ENCODE measurements at places on chromosomes 12 and 14.

- no peak for DNase-seq
Observed at GRCh38 chr14:68342216-68342763, 450.6 kb downstream of the ZFP36L1 start.

- DNase-seq = no peak
Observed at GRCh38 chr14:72054911-72055310, 122.7 kb downstream of the RGS6 start.

DNA sequence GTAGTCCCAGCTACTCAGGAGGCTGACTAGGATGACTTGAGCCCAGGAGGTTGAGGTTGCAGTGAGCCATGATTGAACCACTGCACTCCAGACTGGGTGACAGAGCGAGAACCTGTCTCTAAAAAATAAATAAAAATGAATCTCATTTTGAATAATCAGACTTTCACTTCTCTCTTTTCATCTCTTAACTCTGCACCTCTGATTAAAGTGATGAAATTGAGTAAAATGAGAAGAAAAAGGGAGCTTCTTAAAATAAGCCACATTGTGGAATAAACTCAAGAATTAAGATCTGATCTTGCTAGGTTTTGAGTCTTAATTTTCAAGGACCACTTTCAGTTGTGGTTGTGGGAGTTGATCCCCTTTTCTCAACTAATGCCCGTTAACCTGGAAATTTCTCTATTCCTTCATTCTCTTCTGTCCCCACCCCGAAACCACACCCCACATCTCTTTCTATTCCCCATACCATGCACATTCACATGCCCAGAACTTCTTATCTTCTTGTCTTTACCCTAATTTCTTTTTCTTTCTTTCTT, 70.9 kb upstream of the ETV6 start:
- DNase-seq = no peak

DNA sequence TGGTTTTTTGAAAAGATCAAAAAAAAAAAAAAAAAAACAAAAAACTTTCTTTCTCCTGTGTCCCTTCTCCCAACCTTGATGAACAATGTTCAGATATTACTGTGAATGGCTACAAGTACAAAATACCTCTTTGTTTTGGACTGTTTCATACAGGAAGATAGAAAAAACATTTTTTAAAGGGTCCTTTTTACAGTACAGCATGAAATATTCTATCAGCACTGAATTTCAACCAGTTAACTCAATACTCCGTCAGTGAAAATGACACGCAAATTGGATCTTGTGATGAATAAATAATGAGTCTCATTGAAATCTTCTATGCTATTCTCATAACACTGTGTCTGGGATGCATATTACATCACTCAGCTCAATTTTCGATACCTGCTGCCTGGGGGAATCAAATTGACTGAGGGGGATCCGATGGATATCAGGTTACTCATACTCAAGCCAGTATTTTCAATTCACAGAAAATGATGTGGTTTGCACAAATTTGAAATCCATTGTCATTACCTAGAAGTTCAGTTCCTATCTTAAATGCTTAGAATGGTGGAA, 179.6 kb downstream of the TMTC2 start:
- no peak for DNase-seq

DNA sequence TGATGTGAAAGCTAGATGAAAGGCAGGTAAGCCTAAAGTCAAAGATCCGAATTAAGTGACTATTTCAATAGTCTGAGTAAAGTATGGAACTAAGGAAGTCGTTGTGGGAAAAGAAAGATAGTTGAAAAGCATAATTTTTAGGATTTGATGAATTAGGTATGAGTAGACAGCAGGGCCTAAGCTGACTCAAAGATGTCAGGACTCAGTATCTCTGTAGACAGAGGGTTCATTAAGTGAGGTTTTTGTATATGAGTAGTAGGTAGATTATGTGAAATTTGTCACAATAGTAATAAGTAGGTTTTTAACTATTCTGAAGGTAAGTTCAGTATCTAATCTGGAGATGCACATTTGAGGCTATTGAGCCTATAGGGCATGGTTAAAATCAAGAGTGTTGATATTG, 196.4 kb downstream of the RASSF9 start:
- DNase-seq = no peak

GRCh38 chr14:33484264-33484663, 466.6 kb downstream of the EGLN3 start:
- no peak for DNase-seq

DNA sequence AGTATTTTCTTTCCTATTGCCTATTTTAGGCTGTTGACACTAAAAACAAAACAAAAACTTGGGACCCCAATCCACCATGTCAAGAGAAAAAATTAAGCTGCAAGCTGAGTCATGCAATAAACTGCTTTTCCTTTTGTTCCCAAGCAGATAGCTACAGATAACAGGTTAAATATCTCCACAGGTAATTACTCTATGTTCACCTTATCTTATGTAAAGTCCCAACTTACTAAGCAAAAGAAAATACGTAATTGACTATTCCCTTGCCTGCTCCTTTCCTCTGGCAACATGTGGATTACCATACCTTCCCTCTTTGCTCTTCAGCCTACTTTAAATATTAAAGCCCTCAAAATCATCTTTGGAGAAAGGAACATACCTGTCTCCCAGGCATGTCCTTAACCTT, 19.2 kb upstream of the COX16 start:
- DNase-seq = no peak

DNA sequence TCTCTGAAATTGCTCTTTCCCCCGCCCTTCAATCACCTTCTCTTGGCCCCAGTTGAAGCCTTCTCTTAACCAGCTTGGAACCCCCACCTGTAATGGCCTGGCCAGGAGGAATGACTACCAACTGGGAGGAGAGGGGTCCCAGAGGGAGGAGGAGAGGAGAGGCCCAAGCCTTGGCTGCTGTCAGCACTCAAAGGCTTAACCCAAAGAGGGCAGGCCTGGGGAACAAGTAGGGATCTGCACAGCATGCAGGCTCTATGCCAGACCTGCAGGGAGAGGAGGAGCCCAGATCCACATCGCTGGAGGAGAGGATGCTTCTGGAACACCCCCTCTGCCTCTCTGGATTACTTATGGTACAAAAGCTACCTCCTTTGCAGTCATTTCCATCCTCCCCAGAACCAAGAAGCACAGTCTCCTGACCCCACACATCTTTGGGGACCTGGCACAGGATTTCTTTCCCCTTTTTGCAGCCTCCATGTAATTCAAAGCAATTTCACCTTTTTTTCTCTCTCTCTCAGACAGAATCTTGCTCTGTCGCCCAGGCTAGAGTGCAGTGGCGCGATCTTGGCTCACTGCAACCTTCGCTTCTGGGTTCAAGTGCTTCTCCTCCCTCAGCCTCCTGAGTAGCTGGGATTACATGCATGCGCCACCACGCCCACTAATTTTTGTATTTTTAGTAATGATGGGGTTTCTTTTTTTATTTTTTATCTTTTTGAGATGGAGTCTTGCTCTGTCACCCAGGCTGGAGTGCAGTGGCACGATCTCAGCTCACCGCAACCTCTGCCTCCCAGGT, 6.2 kb downstream of the RARG start:
- DNase-seq = no peak

GRCh38 chr12:49451468-49452259, 84.4 kb downstream of the SPATS2 start:
- DNase-seq = no peak

DNA sequence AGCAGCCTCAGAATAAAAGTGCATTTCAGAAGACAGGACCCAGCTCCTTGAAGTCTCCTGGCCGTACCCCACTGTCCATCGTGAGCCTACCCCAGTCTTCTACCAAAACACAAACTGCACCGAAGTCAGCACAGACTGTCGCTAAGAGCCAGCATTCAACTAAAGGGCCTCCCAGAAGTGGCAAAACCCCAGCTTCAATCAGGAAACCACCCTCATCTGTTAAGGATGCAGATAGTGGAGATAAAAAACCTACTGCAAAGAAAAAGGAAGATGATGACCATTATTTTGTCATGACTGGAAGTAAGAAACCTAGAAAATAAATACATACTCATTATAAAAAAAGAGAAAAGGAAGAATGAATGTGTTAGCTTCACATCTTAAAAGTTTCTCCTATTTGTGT, 51.1 kb downstream of the GAS2L3 start:
- no peak for DNase-seq

DNA sequence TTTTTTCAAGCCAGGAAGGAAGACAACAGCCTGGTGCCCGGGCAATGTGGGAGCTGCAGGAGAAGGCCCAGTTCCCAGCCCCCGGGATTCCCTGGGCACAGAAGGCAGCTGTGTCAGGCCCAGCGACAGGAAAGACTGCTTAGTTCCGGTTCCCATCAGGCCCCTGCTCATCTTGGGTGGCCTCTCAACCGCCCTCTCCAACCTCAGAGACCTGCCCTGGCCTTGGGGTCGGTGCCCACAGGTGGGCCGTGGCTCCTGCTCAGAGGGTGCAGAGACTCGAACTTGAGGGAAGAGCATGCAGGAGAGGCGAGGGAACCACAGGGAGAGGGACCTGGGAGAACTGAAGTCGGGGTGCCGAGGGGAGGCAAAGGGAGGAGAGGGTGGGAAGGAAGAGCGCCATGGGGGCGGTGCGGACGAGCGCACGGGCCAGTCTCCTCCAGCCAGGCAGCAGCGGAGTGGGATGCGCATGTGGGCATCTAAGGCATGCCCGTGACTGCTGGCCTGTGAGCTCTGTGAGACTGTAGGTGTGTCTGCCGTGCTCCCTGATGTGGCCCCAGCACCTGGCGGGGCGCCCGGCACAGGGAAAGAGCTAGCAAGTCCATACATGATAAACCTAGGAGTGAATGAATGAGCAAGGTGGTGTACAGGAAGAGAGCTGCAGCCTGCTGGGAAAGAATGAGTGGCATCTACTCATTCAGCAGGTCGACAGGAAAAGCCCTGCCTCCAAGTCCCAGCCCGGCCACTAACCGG, 42.7 kb downstream of the SSH1 start:
- no peak for DNase-seq

GRCh38 chr14:68758301-68758700, 34.6 kb downstream of the ZFP36L1 start:
- no peak for DNase-seq

GRCh38 chr14:100088226-100088625, 23.0 kb downstream of the EVL start:
- DNase-seq = no peak

- peak; percentile 23 for DNase-seq
Observed at GRCh38 chr14:34926552-34926951, 51.4 kb upstream of the BAZ1A start.

- no peak for DNase-seq
Observed at GRCh38 chr14:58239244-58240195, 5.1 kb upstream of the PSMA3 start.

DNA sequence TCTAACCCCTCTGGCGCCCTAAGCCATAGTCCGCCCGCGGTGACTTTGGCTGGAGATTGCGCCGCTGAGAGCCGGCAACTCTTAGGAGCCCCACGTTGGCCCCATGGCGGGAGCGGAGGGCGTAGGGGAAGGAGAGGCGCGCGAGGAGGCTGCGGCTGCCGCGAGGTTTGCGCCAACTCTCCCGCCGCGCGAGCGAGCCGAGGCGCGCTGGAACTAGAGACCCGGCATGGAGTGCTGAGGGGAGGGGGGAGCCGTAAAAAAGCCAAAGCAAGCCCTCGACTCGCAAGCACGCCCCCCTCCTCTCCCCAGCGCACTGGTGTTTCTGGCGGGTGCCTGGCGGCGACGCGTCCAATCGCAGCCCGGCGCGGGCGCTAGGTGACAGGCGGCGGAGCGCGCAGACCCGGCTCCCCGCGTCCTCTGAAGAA, at the start of gene SYT10:
Gene SYT10, minus strand, starts transcription at position 233 of the 425 bp plus-strand sequence. CDS start 297 bp downstream, outside the sequence.
- DNase-seq = no peak

DNA sequence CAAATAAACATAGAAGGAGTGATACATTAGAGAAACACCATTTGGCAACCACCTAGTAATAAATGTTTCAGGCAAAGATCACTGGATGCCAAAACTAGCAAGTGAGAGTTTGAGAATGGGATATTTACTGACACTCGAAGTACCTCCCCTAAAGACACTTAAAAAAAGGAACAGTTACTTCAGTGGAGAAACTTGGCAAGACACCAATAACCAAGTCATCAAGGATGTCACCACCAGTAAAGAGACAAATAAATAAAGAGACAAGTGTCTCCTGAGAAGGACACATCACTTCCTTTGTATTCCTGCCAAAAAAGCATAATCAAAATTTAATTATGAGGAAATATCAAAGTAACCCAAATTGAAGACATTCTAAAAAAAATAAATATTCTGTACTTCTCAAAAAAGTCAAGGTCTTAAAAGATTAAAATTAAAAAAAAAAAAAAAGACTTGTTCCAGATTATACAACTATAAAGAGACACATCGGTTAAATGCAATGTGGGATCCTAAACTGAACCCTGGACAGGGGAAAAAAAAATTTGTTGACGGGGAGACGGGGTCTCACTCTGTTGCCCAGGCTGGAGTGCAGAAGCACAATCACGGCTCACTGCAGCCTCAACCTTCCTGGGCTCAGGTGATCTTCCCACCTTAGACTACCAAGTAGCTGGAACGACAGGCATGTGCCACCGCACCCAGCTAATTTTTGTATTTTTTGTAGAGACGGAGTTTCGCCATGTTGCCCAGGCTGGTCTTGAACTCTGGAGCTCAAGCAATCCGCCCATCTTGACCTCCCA, 26.4 kb downstream of the TM7SF3 start:
- DNase-seq = no peak

DNA sequence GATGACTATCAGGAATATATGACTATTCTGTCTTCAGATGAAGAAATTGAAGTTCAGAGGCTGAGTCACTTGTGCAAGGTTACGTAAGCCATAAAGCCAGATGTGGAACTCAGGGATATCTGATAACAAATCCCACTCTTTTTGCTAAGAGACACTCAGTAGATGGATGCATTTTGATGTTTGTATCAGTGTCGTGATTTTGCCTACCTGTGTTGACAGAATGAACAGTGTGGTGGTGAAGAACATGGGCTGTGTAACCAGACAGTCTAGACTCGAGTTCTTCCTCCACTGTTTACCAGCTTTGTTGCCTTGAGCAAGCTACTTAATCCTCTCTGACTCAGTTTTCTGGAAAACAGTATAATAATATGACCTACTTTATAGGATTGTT, 93.9 kb downstream of the DAAM1 start:
- DNase-seq = no peak

GRCh38 chr12:126353604-126354003, 1288.4 kb downstream of the AACS start:
- no peak for DNase-seq

- DNase-seq = no peak
Observed at GRCh38 chr12:121656122-121656521, 13.3 kb downstream of the MORN3 start.

DNA sequence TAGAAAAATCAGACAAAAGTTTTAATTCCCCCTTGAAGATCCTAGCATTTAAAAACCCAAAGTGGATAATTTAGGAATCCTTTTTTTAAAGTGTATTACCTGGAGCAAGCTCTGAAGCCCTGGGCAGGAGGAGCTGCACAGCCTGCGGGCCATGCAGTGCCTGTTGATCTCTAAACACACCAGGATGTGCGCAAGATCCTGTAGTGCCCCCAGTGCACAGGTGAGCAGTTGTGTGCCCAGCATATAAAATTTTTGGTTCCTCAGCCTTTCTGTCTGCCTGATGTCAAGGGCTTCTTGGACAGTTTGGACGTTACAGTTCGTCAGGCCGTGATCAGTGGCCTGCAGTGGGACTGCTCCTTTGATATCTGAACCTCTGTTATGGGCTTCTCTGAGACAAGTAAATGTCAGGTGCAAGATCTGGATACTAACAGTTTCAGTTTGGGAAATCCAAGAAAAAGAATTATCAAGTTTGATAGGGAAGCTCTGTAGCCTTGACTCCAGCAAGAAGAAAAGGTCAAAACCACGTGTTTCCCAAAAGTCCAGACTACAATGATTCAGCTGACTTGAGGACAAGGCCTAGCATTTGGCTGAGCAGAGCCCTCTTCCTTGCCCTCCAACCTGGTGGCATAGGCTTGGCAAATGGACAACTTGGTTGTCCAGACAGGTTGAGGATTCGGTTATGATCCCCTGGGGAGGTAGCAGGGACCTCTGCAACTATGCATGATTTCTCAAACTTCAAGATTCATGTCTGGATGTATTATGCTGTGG, 1.0 kb downstream of the ATXN7L3B start:
- DNase-seq = no peak
